ENCODE measurements at places on chromosomes 2 and 18.

- H3K27ac ChIP-seq, result no peak overlapping the region
- H3K4me3 ChIP-seq, result peak overlapping the region; percentile 4
- no peaks in the 10 kb centered on the region for H3K36me3 ChIP-seq
- H3K4me1 ChIP-seq, result peaks cover 24% of the 10 kb centered on the region
- DNase-seq, result no peak
These were observed 42.6 kb downstream of the CYRIA start for GRCh38 chr2:16623031-16623430.

- H3K27me3 ChIP-seq, result no peaks in the 10 kb centered on the region
- no peak overlapping the region for H3K4me3 ChIP-seq
- H3K4me1 ChIP-seq, result peaks cover 11% of the 10 kb centered on the region
- no peak for DNase-seq
These were observed 41.8 kb downstream of the TGFBRAP1 start for GRCh38 chr2:105287692-105288091.

DNA sequence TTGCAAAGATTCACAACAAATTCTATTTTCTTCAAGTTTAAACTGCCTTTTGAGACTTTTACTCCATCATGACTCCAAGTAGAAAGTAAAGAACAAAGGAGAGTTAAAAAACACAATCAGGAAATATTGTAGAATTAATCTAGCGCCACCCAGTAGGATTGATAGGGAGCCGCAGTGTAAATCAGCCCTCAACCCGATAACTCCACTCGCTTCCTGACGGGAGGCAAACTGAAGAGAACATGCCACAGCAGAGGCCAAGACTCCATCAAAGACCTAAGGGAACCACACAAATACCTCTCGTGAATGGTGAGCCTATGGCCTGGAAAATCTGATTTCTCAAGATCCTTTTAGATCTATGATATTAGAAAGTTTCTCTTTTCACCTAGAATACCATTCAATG is 319.0 kb downstream of the STK39 start:
- no peaks in the 10 kb centered on the region for H3K4me1 ChIP-seq
- peaks cover 16% of the 10 kb centered on the region for H3K27me3 ChIP-seq
- no peak overlapping the region for H3K4me3 ChIP-seq
- H3K36me3 ChIP-seq, result no peaks in the 10 kb centered on the region
- DNase-seq, result no peak

DNA sequence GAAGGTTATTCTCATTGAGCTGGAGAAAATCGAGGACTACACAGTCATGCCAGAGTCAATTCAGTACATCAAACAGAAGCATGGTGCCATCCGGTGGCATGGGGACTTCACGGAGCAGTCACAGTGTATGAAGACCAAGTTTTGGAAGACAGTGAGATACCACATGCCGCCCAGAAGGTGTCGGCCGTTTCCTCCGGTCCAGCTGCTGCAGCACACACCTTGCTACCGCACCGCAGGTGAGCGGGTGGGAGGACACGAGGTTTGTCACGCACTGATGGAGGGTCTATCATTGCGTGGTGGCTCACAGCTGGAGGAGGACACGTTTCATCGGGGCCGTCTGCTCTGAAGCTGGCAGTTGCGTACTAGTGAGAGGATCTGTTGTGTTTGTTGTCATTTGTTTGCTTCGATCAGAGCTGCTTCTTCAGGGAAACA is 48.2 kb downstream of the IL1RL2 start:
- no peak overlapping the region for H3K4me3 ChIP-seq
- no peak for DNase-seq
- H3K4me1 ChIP-seq, result peaks cover 18% of the 10 kb centered on the region
- H3K27me3 ChIP-seq, result no peaks in the 10 kb centered on the region
- no peak overlapping the region for H3K27ac ChIP-seq

GRCh38 chr18:13566941-13567746 is 159.2 kb downstream of the FAM210A start:
- peak overlapping the region; percentile 79 for H3K27ac ChIP-seq
- H3K4me3 ChIP-seq, result peak overlapping the region; percentile 39
- no peak for DNase-seq
